ENCODE measurements at places on chromosomes 7 and 10. TPM values are rescaled to one million over a fixed set of nuclear protein-coding genes. Genes with fewer than 3 reads are reported as not detected.

ABHD11 gene
- 24.2 TPM for total RNA-seq

DNA sequence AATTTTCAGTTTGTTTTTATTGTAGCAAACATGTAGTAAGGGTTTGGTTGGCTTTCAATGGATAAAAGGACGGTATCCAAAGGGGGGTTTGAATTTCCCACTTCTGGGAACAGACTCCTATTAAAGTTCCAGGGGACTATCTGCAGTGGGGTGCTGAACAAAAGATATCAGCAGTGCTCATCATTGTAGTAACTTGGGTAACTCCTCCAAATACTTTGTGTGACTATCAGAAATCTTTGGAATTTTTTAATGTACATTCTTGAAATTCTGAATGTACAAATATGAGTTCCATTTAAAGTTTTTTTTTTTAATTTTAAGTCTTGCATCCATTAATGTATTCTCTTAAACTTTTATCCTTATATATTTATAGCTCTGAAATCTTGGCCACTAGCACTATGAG lies 42.1 kb downstream of the CYP51A1 start:
- DNase-seq, result no peak
- no peak overlapping the region for H3K27ac ChIP-seq
- H3K36me3 ChIP-seq, result peaks cover 23% of the 10 kb centered on the region
- no peaks in the 10 kb centered on the region for H3K27me3 ChIP-seq
- no peak overlapping the region for H3K4me3 ChIP-seq

DNA sequence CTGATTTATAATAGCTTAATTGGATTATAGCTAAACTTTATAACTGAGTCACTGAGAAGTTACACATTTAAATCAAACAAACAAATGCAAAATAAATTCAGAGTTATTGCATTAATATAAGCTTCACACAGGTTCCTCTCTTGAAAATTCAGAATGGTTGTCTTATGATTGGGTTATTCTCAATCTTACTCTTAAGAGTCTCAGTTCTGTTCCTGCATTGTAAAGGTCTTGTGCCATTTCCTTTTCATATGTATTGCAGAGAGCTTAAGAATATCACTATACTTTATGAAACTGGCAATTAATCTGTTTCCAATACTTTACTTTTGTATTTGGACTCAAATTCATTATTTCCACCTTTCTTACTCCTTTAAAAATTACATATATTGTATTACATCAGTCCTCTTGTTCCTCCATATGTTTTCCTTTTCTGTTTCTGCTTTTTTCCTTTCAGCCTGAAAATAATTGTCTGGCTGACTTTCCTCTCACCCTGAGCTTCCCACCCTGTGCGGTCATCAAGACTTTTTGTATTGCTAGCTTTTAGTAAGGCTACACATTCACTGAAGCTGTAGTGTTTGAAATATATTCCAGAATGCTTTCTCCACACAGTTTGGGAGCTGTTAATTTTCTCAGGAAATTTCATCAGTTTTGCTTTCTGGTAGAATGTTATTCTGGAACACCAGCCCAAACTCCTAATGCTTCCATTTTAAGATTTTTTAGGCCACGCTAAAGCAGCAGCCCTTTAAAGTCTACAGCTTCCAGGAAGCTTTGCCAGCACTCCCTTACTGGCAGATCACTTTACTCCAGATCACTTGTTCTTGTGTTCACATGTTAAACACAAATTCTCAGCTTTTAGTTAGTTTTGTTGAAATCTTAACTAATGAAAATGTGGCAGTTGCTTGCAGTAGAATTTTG lies 139.4 kb downstream of the KCND2 start:
- no peaks in the 10 kb centered on the region for H3K27me3 ChIP-seq
- no peak for DNase-seq
- H3K36me3 ChIP-seq, result no peaks in the 10 kb centered on the region
- H3K27ac ChIP-seq, result no peak overlapping the region

- H3K4me1 ChIP-seq, result peaks cover 8% of the 10 kb centered on the region
- no peak overlapping the region for H3K4me3 ChIP-seq
- DNase-seq, result no peak
- H3K36me3 ChIP-seq, result no peaks in the 10 kb centered on the region
- H3K27ac ChIP-seq, result no peak overlapping the region
- no peaks in the 10 kb centered on the region for H3K27me3 ChIP-seq
Observed at GRCh38 chr10:132311338-132311939, 3.7 kb upstream of the STK32C start.

- H3K4me3 ChIP-seq, result no peak within 1 kb of the TSS
- no peak for DNase-seq
- H3K27ac ChIP-seq, result no peak within 1 kb of the TSS
- peaks cover 9% of the 10 kb centered on the region for H3K36me3 ChIP-seq
Observed at GRCh38 chr7:56092789-56093531, at the start of gene PHKG1. PHKG1 (minus strand) TSS chr7:56092952; CDS start chr7:56088941, 4,011 bp downstream.

GRCh38 chr10:108849688-108850087 lies 1073.6 kb downstream of the XPNPEP1 start:
- H3K36me3 ChIP-seq, result no peaks in the 10 kb centered on the region
- no peak for DNase-seq
- no peak overlapping the region for H3K4me3 ChIP-seq
- H3K27me3 ChIP-seq, result no peaks in the 10 kb centered on the region
- no peaks in the 10 kb centered on the region for H3K4me1 ChIP-seq

- no peak overlapping the region for H3K27ac ChIP-seq
- peaks cover 5% of the 10 kb centered on the region for H3K27me3 ChIP-seq
- H3K4me1 ChIP-seq, result no peaks in the 10 kb centered on the region
- H3K4me3 ChIP-seq, result no peak overlapping the region
Observed at GRCh38 chr10:58780476-58780875, 267.8 kb downstream of the BICC1 start.

All from activated naive CD8-positive, alpha-beta T cell treated with anti-CD3 and anti-CD28 coated beads for 36 hours (primary cell).